ENCODE measurements at places on chromosomes 3 and 15. TPM values are rescaled to one million over a fixed set of nuclear protein-coding genes. Genes with fewer than 3 reads are reported as not detected.

RFT1 gene
- total RNA-seq, result 9.0 TPM

ADAMTS9 gene
- 1.9 TPM for total RNA-seq

TM4SF1 gene
- 52.2 TPM for total RNA-seq

TNIK gene
- total RNA-seq, result 7.7 TPM

KLHL25 gene
- 4.3 TPM for total RNA-seq

AGBL1 gene
- not detected for total RNA-seq

ZBTB47 gene
- total RNA-seq, result 25.4 TPM

SECISBP2L gene
- 43.5 TPM for total RNA-seq

DAZL gene
- total RNA-seq, result not detected

IL20RB gene
- total RNA-seq, result 1.6 TPM

IL17RE gene
- total RNA-seq, result 0.64 TPM

DENND6A gene
- total RNA-seq, result 33.2 TPM

CCDC9B gene
- 40.3 TPM for total RNA-seq

CYP8B1 gene
- not detected for total RNA-seq

SAXO2 gene
- 1.6 TPM for total RNA-seq

THPO gene
- 0.86 TPM for total RNA-seq

STRIT1 gene
- total RNA-seq, result not detected

INSYN1 gene
- under 0.01 TPM for total RNA-seq

LARP6 gene
- total RNA-seq, result 46.7 TPM

GOLGA8T gene
- under 0.01 TPM for total RNA-seq

ETV5 gene
- 54.8 TPM for total RNA-seq

SIDT1 gene
- total RNA-seq, result not detected

TMEM45A gene
- 53.1 TPM for total RNA-seq

IL5RA gene
- not detected for total RNA-seq

TLR9 gene
- total RNA-seq, result not detected

SMCO1 gene
- total RNA-seq, result under 0.01 TPM

CHRM5 gene
- under 0.01 TPM for total RNA-seq

CKMT1A gene
- total RNA-seq, result not detected

XPC gene
- 33.5 TPM for total RNA-seq

CCR3 gene
- not detected for total RNA-seq

CEP19 gene
- 1.6 TPM for total RNA-seq

IQCH gene
- 2.6 TPM for total RNA-seq
